Activated CD4-positive, alpha-beta T cell treated with anti-CD3 and anti-CD28 coated beads, Interleukin-2, amount 10 ng/mL, durations not matched to agents 24 days and 14 days (primary cell): ENCODE measurements at places on chromosomes 3 and 15. TPM values are rescaled to one million over a fixed set of nuclear protein-coding genes. Genes with fewer than 3 reads are reported as not detected.

GPR87 gene
- 1.0 and 1.4 TPM in 2 replicates for total RNA-seq

ECE2 gene
- total RNA-seq, result not detected in 2 replicates

ZNF662 gene
- 0.12 and 0.19 TPM in 2 replicates for total RNA-seq

TMEM212 gene
- not detected in 2 replicates for total RNA-seq

PLA1A gene
- 0.26 and 0.31 TPM in 2 replicates for total RNA-seq

CFAP91 gene
- total RNA-seq, result 0.26 TPM in 1 of 2 replicates, not detected in the other

CD200R1 gene
- total RNA-seq, result 3.8 TPM in 2 replicates

LDHAL6B gene
- not detected in 2 replicates for total RNA-seq

DNA sequence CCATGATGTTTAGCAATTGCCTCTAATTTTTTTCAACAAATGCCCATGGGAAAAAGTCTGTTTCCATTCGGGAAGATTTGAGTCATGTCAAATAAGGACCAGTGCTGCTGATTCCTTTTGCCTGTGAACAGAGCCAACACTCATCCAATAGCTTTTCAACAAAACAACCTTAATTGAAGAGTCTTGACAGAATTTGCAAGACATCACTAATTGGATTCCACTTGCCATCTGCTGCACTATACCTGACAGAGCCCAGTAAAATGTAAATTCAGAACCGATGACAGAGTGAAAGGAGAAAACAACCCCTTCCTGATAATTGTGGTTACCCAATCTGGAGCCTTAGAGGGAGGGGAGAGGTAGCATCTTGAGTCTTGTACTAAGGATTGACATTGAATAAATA lies 426.7 kb downstream of the AGBL1 start:
- DNase-seq, result no peak

GRCh38 chr15:101018016-101018415 lies 98.9 kb downstream of the LRRK1 start:
- no peak for DNase-seq

- DNase-seq, result no peak
Measured at GRCh38 chr3:143419611-143420010, 300.0 kb downstream of the CHST2 start.

DNA sequence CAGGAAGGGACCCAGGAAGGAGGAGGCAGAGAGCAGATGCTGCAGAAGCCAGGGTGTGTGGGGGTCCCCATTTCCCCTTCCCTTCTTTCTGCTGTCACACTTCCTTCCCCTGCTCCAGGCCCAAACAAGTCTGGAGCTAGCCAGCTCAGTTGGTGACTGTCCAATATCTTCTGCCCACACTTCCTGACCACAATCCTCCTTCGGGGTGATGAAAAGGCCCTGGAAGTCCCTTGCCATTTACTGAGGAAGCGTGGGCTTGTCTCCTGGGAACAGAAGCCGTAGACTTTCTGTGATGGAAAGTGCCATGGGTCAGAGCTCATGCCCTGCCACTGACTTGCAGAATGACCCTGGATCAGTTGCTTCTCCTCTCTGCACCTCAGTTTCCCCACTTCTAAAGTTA lies 39.0 kb downstream of the ANAPC13 start:
- no peak for DNase-seq

- peak; percentile 37 for DNase-seq
Measured at GRCh38 chr3:136899622-136900158, 37.7 kb downstream of the NCK1 start.

GRCh38 chr15:96353416-96353929 lies 23.0 kb downstream of the NR2F2 start:
- no peak for DNase-seq

GRCh38 chr3:68009900-68010299 lies 355.5 kb upstream of the SUCLG2 start:
- no peak for DNase-seq

- no peak for DNase-seq
Measured at GRCh38 chr15:83068054-83068453, 1.0 kb upstream of the BTBD1 start.

DNA sequence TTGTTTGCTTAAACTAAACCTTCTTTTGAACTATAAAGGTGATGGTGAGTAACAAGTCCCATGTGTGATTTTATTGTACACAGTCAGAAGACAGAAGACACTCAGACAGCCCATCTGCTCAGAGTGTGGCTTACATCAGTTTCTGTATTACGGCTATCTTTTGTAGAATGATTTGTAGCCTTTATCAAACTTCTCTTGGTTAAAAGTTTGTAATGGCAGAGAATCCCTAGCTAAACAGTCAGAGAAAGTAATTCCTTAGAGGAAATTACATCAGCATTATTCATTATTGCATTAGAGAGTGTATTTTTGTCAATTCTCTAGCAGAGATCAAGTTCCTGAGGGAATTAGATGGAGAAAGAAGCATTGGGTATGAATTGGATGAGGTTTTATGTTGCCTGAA lies 500.8 kb downstream of the CNTN4 start:
- no peak for DNase-seq

DNA sequence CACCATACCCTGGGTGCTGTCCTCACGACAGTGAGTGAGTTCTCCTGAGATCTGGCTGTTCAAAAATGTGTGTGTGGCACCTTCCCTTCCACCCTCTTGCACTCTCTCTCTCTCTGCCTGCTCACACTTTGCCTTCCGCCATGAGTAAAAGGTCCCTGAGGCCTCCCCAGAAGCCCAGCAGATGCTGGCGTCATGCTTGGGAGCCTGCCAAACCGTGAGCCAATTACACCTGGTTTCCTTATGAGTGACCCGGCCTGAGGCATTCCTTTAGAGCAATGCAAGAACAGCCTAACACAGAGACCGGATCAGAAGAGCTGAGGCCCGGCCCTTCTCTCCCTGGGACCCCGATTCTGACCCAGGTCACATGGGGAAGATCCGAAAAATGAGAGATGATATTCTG lies 15.4 kb downstream of the TMEM44 start:
- no peak for DNase-seq

- DNase-seq, result no peak
Measured at GRCh38 chr15:66845266-66845785, 143.3 kb downstream of the SMAD6 start.

GRCh38 chr3:133675631-133676335 lies 14.0 kb upstream of the TOPBP1 start:
- no peak for DNase-seq

- DNase-seq, result no peak
Measured at GRCh38 chr3:126445506-126445905, 30.2 kb downstream of the ZXDC start.

DNA sequence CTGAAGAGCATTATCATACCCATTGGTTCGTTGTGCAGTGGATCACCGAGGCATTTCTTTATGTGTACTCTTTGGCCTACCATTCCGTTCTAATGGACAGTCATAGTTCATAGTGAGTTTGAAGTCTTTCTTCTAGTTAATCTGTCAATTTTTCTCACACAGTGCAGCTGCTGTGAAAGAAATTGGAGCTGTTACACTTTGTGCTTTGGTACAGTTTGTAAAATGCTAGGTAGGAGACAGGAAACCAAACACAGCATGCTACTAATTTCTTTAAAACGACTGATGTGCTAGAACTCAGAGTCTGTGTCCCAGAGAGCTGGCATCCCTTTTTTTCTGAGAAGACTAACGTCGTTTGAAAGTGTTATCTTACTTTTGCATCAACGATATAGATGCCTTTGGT lies 218.9 kb downstream of the CNTN4 start:
- DNase-seq, result no peak

DNA sequence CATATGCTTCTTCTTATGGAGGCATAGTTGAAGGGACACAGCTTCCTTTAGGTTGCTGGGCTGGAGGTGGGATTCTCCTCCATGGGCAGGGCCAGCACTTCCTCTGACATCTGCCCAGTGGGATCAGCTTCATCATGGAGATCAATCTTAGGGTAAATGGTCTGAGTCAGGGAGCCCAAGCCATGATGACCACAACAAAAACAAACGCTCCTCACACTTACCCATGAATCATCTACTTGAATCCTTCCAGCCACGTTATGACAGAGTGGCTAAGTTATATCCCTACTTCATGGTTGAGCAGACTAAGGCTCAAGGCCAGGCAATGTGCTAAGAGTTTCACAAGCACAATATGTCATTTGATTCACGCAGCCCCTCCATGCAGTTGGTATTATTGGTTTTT lies 87.2 kb upstream of the NMNAT3 start:
- DNase-seq, result no peak

GRCh38 chr3:4978204-4978965 lies 852 bp upstream of the BHLHE40 start:
- peak; percentile 97 for DNase-seq

GRCh38 chr3:38646630-38647029 lies 2.9 kb downstream of the SCN5A start:
- DNase-seq, result peak; percentile 70

- DNase-seq, result no peak
Measured at GRCh38 chr15:74641151-74641550, 25.5 kb downstream of the CLK3 start.
